ENCODE measurements at places on chromosomes 6 and 20.

GRCh38 chr20:44358776-44359175 is 3.3 kb downstream of the HNF4A start:
- DNase-seq: no peak

DNA sequence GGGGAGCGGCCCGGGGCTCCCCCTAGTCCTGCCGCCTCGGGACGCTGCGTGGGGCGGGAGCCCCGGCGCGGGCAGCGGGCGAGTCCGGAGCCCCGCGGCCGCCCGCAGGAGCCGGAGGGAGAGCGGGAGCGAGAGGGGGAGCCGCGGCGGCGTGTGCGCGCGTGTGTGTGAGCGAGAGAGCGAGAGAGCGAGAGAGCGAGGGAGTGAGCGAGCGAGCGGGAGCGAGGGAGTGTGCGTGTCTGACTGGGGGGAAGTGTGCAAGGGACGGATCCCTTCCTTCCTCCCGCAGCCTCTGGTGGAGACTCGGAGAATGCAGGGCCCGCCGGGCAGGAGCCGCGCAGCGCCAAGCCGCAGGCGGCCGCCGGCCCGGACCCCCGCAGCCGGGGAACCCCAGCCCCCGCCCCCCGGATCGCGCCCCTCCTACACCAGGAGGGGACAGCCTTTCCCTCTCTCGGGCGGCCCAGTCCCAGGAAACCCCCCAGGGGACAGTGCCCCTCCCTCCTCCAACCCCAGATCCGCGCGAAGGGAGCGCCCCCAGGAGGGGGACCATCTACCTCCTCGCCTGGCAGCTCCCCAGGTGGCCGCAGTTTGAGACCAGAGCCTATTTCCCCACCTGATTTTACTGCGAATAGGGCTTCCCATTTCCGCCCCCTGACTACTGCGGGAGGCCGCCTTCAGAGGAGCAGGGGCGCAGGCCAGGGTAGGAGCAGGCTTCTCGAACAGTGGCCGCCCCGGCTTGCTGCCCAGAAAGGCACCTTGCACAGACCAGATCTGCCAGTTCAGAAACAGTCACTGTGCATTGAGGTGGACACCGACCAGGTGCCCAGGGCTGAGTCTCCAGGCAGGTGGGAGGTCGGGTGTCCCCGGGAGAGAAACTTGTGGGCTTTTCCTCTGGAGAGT is at the start of gene CDH22:
CDH22 (minus strand) TSS at position 241 of the 900 bp plus-strand sequence. CDS start 57,204 bp downstream, outside the sequence.
- DNase-seq: peak; percentile 38

DNA sequence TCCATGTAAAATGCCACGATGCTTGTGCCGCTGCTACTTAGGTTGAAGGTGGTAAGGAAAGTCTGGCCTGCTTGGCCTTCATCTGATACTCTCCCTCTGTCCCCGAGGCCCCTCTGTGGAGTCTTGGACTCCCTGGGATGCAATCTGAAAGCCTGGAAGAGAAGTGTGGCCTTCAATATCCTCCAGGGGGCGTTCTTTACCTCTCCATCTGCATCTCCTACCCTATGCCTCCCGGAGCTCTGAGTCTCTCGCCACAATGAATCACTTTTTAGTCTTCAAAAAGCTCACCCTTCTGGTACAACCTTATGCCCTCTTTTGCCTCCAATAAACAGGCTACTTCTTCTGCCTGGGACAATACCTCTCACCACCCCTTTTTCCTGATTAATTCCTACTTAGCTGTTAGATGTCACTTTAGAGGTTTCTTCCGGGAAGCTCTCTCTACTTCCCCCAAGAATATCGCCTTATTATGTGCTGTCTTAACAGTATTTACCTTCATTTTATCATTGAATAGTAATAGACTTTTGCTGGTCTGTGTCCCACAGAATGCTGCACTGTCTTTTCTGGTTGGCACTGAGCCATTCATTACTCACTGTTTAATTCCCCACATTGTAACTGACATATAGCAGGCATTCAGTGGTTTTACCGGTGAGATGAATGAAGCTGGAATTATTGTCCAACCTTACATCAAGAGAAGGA is 13.9 kb upstream of the ATG5 start:
- peak; percentile 41 for DNase-seq

DNA sequence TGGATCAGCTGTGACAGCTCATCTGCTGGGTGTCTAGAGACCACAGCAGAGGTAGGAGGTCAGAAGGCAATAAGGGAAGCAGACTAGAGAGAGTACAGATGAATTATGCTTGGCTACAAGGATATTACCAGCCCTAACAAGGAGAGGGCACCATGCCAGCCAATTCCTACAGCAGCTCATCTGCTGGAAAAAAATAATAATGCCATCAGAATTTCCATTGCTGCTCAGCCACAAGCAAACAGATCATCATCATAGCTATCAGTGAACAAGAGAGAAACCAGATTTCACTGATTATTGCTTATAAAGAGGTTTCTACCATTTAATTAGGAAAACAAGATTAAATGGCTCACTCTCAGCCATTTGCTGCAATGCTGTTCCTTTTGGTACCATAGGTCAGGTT is 66.5 kb downstream of the PSMG4 start:
- no peak for DNase-seq

- no peak for DNase-seq
These were observed 8.6 kb upstream of the SERPINB6 start for GRCh38 chr6:2979819-2980464.

GRCh38 chr6:14910692-14911547 is 334.9 kb upstream of the JARID2 start:
- DNase-seq: peak; percentile 65

- DNase-seq: no peak
These were observed 285.5 kb downstream of the ZFAND3 start for GRCh38 chr6:38105066-38105465.

DNA sequence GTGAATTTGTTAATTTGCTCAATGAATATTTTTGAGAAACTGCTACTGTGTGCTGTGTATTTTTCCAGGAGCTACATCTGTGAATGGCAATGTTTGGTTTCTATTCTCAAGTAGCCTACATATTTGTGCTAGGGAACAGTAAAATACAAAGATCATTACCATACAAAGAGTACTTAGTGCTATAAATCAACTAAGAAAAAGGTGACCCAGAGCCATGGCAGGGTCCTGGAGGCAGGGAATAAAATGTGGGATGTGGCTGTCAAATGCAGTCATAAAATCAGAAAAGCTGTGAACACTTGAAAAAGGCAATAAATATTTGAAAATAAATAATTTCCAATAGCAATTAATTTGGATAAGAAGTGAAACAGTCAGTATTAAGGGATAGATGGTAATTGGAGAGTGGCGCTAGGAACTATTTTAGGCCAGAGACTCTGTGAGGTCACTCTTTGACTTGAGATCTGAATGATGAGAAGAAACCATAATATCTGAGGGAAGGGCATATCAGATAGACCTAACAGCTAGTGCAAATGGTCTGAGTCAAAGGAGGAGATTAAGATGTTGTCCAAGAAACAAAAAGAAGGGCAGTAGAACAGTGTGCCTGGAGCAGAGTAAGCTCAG is 98.8 kb downstream of the MANEA start:
- no peak for DNase-seq

GRCh38 chr6:14361956-14362587 is 244.5 kb downstream of the CD83 start:
- no peak for DNase-seq

DNA sequence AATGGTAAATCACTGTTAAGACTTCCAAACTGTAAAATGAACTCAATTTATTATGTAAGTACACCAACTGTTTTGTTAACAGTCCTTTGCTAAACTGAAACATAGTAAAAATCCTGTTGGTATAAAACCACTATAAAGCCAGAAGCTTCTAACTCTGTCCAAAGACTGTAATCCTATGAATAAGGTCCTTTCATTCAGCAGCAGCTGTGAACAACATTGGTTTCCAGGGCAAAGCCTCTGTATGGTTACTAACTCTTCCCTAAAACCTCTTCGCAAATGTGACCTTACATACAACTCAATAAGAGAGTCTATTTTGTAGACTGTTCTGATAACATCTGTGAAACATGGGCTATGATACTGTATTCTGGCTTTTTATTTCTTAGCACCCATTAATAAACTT is 40.1 kb downstream of the NUP153 start:
- no peak for DNase-seq

DNA sequence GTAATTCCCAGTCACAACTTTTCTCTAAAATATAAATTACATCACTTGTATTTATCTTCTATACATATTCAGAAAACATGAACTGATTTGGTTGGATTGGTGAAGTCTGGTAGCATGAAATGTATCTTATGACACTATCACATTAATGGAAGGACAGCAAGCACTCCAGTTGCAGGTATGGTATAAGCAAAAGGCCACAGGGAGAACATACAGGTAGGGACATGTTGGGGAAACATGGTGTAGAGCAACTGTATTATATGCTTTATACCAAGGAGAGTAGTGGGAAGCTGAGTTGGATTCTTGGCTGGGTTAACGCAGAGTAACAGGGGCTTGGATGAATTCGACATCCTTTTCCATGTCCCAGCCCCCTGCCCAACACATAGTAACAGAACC is 1.4 kb upstream of the VARS1 start:
- DNase-seq: no peak

DNA sequence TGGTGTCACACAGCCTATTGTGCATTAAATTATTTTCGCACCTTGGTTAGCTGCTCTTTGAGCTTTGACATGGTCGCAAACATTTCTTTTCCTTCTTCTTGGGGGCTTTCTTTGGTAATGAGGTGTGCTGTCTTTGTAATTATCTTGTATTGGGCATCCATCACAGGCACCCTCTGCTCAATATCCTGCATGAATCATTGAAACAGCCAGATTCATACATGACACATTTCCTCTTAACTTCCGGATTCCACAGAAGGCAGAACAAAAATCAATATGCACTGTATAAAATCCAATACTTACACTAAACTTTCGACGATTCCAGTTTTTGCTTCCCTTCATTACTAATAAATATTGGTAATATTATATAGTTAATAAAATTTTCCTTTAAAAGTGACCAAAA is 175.6 kb downstream of the SYNE1 start:
- DNase-seq: no peak

GRCh38 chr6:168119539-168119938 is 40.5 kb upstream of the FRMD1 start:
- no peak for DNase-seq

GRCh38 chr20:35011589-35012226 is 56.0 kb downstream of the MYH7B start:
- no peak for DNase-seq

GRCh38 chr20:38060536-38060935 is 27.0 kb downstream of the RPRD1B start:
- DNase-seq: no peak

- DNase-seq: no peak
These were observed 12.2 kb downstream of the NCOA7 start for GRCh38 chr6:125802943-125803377.

DNA sequence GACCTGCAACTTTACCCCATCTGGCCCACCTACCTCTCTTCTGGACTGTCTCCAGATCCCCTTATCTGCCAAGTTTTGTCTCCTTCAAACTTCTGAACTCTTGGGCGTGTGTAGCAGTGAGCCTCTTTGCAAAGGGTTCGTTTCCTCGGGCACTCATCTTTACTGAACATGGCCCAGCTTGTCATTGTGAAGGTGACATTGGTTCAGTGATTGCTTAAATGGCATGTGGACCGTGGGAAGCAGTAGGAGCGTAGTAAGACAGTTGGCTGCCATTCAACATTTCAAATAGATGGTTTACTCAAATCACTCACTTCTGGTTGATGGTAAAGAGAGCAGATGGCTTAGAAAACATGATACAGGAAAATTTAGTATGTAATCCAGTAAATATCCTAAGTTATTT is 34.8 kb upstream of the KIF25 start:
- DNase-seq: no peak

GRCh38 chr6:140736231-140736630 is 1361.8 kb upstream of the CITED2 start:
- DNase-seq: no peak

GRCh38 chr6:142485256-142485655 is 183.4 kb downstream of the ADGRG6 start:
- no peak for DNase-seq

DNA sequence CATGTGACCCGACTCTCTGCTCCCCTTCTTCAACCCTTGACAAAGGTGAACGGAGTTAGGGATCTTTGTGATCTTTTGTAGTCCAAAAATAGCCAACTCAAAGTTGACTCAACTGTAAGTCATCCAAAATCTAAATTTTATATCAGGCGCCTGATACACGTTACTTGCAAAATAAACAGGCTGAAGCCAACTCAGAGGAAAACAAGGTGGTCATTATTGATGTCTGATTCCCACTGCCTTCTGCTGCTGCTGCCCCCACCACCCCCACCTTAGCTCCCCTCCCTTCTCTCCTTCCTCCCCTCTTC is 13.2 kb upstream of the RNF8 start:
- DNase-seq: no peak

DNA sequence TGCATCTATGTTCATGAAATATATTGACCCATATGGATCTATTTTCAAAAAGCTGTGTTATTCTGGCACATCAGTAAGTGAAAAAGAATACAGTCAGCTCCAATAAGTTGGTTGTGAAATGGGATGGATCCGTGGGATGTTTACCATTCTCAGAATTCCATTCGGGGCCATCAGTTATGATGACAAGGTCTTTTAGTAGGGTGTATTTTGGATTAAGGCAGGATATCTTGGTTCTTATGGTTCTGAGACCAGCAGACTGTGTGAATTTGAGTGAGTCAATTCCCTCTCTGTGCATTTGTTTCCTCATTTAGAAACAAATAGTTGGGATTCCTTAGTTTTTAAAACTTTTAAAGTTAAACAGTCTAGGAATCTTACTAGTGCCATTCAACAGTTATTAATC is 287.4 kb downstream of the CD109 start:
- DNase-seq: no peak

GRCh38 chr6:100420711-100421110 is 44.0 kb downstream of the SIM1 start:
- DNase-seq: no peak

DNA sequence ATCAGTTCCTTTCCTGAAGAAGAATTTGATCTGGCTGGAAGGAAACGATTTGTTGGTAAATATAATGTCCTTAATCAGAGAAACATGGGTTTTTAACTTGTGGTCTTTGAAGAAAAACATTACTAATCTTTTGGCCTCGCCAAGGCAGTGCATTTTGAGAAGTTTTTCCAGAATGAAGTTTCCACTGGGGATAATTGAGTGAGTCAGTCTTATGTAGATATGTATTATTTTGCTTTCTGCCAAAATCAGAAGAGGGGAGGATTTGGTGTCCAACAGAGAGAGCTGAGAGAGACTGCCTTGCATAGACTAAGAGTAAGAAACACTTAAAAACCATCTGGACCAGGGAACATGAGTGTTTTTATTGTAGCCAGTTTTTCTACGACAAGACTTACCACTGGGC is 79.9 kb downstream of the FNDC1 start:
- DNase-seq: no peak

DNA sequence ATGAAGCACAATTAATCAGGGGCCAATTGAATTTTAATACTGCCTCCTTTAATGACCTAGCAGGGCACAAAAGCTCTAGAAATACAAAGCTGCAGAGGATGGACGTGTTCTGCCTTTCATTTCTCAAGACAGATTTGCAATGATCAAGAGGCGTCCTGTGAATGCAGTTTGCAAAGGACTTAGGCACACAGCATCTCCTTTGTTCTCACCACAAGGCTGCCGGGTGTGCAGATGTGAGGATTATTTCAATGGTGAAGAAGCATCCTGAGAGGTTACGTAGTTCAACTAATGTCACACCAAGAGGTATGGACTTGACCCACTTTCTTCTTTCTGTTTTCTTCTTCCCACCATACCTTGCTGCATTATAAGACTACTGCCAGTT is 42.9 kb upstream of the SPTLC3 start:
- no peak for DNase-seq
